ENCODE measurements at places on chromosomes 16 and 17.

GRCh38 chr16:16045296-16045695 is 95.9 kb downstream of the ABCC1 start:
- no peak for DNase-seq

GRCh38 chr17:35972535-35972934 is 8.8 kb downstream of the CCL16 start:
- no peak for DNase-seq

DNA sequence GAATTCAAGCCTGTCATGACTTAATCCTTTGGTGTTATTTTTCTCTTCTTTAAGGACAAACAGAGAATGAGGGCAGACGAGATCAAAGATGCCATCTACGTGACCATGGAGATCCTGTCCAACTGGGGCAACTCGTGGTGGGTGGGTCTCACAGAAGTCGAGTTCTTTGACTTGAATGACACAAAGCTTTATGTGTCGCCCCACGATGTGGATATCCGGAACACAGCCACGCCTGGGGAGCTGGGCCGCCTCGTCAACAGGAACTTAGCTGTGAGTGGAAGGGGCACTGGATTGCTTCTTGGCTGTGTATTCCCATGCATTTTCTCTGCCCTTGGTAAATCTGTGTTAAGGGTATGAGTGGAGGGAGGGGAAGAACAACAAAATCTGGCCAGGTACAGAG is 158.7 kb downstream of the KATNIP start:
- DNase-seq: no peak

DNA sequence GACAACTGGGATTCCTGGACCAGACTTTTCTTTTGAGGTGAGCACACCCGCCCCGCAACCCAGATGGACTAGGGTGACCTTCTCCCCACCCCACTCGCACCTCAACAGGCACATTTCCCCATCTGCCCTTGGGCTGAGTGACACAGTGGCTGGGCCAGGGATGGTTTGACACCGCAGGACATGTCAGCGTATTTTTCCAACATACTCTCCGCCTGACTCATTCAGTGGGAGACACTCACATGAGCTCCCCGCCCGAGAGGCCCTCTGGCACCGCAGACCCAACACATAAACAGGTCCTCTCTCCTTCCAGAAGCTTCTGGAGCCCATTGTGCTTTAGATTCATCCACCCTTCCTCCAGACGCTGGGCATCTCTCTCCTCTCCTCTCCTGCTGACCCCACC is 69.4 kb downstream of the ZDHHC7 start:
- DNase-seq: no peak

DNA sequence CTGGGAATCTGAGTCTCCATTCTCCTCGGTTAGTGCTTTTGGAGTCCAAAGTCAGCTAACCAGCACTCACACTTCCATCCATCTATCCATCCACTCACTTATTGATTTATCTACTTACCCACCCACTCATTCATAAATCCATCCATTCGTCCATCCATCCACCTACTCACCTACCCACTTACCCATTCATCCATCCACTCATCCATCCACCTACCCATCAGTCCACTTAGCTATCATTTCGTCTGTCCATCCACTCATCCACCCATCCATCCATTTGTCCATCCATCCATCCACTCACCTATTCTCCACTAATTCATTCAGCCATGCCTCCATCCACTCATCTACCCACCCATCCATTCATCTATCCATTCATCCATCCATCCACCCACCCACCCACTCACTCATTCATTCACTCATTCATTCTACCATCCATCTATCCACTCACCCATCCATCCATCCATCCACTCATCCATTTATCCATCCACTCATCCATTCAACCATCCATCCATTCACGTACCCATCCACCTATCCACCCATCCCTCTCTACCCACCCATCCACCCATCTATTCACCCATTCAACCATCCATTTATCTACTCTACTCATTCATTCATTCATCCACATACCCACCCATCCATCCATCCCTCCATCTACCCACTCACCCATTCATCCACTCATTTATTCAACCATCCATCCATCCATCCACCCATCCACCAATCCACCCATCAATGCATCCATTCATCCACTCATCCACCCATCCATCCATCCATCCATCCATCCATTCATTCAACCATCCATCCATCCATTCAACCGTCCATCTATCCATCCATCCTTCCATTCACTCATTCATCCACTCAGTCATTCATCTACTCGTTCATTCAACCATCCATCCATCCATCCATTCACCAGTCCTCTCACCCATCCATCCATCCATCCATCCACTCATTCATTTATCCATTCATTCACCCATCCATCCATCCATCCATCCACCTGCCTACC is 26.1 kb downstream of the NLRC3 start:
- DNase-seq: no peak

- no peak for DNase-seq
Observed at GRCh38 chr17:1553354-1554266, 9.0 kb downstream of the PITPNA start.

DNA sequence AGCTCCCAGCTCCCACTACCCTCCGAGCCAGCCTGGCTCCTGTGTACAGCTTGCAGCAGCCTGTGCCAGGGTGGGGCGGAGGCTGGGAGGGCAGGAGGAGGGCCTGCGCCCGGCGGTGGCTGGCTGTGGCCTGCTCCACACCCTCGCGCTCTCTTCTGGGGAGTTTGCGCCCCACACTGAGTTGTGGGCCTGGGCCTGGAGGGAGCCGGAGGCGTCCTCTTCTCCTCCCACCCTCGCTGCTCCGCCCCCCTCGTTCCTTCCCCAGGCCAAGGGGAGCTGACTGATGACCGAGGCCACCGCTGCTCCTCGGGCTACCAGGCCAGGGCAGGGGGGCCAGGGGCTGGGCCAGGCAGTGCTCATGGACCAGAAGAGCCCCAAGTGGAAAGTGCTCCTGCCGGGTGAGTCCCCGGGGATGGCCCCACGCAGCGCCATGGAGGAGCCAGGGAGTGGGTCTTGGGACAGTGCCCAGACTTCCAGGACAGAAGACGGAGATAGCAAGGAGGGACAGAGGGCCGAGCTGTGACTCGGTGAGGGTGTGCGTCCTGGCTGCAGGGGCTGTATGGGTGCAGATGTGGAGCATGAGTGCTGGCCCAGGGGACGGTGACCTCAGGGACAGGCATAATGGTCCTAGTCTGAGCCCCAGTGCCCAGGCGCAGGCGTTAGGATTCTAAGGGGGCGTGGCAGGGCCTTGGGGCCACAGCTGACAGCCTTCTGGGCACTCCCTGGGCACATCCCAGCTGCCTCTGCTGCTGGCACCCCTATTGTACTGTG is 242.1 kb upstream of the GSE1 start:
- DNase-seq: no peak

DNA sequence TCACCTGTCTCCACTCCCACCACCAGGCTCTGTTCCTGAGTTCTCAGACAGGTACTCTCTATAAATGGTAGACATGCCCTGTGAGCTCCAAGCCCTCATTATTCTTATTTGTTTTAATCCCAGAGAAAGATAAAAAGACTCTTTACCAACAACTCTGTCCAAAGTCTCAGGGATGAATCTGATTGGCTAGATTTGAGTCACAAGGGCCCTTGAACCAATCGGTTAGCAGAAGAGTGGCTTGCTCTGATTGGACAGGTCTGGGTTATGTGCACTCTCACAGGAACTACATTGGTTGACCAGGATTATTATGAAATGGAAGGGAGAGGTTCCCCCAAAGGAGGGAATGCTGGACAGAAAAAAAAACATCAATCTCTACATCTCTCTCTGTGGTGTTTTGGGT is 7.5 kb downstream of the COTL1 start:
- DNase-seq: no peak

DNA sequence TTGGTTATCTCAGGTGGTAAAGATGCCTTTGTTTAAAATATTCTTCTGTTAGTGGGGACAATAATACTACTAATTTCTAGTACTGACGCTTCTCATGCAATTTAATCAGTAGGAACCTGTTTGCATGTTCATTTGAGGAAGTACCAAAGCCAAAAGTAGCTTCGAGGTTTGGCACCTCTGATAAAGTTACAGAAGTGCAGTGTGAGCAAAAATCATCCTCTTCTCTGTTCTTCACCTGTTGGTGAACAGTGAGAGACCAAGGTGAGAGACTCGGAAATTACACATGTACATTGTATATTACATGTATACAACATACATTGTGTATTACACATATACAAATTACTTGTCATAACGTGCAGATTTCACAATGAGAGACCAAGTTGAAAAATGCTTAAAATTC is 404.6 kb downstream of the MAF start:
- no peak for DNase-seq

DNA sequence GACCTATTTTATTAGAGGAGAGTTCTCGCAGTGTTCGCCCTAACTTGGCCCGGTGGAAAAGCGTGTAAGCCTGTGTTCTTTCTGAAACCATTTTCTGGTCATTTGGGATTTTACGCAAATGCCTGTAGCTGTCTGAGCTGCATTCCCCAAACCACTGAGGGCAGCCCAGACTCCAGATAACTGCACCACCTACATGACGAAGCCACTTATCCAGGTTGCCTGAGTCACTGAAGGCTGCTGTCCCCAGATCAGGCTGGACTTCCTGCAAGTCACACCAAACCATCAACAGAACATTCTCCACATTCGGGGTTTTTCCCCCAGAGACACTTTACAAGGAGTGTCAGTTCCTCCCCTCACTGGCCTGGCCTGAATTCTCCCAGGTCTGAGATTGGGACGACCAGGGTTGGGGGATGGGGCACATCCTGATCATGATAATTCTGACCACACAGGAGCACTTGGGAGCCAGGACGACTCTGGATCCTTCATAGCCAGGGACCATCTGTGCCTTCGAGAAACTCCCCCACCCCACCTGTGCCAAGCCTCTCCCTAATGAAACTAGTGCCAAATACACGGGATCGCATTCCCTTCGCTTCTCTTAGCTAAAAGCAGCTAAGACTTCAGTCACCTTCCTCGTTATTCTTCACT is 2.3 kb downstream of the RPRML start:
- DNase-seq: no peak

GRCh38 chr17:57296231-57296630 is 39.9 kb downstream of the MSI2 start:
- DNase-seq: no peak

DNA sequence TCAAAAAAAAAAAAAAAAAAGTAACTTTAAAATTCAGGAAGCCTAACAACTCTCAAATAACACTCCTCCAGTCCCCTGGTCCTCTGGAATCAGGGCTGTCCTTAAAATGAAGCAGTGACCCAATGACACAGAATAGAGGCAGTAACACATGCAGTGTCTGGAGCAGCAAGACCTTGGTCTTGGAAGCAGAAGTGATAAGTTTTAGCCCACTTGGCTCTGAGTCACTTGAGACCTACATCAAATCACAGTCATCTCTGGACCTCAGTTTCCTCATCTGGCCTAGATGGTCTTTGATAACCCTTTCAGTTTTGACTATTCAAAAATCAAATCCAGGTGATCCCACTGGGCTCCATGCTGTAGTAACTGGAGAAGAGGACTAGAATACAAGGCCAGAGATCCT is 39.0 kb downstream of the LYRM1 start:
- no peak for DNase-seq

- no peak for DNase-seq
Observed at GRCh38 chr16:25256695-25257469, 763 bp downstream of the ZKSCAN2 start.

- DNase-seq: peak; percentile 40
Observed at GRCh38 chr17:72338847-72339790, 218.3 kb downstream of the SOX9 start.

DNA sequence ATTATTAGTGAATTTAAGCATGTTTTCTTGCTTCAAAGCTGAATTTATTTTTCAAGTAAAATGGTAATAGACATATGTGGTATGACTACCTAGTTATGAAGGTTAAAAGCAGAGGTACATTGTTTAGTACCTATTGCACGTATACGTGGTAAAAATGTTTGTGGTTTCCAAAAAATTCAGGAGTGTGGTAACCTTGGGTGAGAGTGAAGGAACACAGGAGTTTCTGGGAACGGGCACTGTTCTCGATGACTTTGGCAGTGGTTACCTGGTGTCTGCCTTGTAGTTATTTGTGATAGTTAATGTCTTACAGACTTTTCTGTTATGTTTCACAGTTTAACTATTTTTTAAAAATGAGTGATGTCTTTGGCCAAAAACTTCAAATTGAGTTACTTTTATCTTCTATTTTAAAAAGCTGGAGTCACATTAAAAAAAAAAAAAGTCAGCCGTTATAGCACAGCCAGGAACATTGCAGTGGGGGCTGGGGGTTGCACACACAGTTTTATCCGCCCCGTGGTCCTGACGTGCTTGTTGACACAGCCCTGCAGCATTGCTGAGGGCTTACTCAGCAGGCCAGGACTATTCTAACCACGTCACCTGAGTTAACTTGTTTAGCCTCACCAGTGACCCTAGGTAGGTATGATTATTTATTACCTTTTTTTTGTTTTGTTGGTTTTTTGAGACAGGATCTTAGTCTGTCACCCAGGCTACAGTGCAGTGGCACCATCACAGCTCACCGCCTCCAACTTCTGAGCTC is 10.9 kb downstream of the JPT2 start:
- DNase-seq: no peak

GRCh38 chr16:35730251-35730650 is 2270.8 kb downstream of the TP53TG3F start:
- no peak for DNase-seq

GRCh38 chr17:63805591-63805990 is 21.6 kb upstream of the PSMC5 start:
- no peak for DNase-seq

- DNase-seq: no peak
Observed at GRCh38 chr17:36661047-36661666, 59.8 kb downstream of the MRM1 start.

GRCh38 chr17:259341-259976 is 78.0 kb upstream of the DOC2B start:
- no peak for DNase-seq

DNA sequence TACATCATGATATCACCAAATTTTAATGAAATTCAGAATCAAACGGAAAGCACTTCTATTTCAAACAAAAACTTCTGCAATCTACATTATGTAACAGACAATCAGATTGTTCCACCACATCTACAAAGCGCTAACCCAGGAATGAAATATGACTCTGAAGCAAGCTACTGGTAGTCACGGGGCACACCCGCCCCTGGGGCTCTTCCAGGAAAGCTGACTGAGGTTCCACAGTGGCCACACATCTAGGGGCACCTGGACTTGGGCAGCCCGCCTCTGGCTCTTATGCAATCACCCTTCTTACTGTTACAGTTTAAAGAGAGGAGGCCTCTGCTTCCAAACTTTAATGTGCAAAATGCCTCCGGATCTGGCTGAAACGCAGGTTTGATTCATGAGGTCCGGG is 27.5 kb downstream of the ZCCHC14 start:
- peak; percentile 80 for DNase-seq

DNA sequence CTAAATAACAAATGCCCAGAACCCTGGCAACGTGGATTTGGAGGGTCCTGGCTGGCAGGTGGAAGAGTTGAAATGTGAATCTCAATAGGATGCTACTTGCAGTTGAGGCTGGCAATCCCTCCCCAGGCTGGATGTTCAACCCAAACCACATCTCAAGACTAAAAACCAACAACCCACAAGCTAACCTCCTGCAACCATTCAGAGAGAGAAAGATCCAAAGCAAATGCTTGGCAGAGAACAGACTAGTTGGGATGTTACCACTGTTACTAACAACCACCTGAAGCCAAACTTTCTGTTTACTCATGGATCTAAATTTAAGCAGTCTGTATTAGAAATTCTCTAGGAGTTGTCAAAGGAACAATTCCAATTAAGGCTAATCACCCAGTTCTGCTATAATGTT is 27.9 kb downstream of the SMG6 start:
- no peak for DNase-seq

All from AG09319 (cell line).